Activated naive CD4-positive, alpha-beta T cell treated with anti-CD3 and anti-CD28 coated beads, Interleukin-2, amount 50 U/mL, for 72 hours (primary cell): ENCODE measurements at places on chromosomes 6 and 20. TPM values are rescaled to one million over a fixed set of nuclear protein-coding genes. Genes with fewer than 3 reads are reported as not detected.

DNA sequence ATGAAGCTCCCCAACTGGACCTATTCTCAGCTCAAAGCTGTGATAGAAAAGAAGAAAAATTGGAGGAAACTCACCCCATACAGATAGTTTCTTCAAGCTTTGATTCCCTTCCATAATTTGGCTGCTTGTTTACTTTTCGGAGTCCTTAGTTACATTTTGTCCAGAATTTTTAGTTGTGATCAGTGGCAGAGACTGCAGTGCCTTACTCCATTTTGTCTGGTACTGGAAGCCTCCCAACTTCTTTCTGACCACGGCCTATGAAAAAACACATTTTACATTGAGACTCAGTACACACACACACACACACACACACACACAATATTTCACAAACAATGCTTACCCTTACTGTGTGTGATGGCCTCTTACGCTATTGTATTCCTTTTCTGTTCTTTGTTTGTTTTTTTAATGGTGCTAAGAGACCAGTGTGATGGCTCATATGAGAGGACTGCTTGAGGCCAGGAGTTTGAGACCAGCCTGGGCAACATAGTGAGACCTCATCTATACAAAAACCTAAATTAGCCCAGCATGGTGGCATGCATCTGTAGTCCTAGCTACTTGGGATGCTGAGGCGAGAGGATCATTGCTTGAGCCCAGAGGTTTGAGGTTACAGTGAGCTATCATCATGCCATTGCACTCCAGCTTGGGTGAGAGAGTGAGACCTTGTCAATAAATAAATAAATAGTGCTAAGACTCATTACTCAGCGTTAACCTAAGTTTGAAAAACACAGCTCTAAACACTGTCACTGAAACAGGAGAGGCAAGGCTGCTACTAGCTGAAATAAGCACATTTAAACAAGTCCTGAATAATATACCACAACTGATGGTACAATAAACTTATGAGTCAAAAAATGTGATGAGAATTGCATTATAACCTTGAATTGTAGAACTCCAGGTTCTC lies 13.8 kb upstream of the RNF8 start:
- no peak for DNase-seq

GRCh38 chr6:107957308-107957908 lies 600 bp downstream of the SEC63 start:
- DNase-seq = peak; percentile 60

DNA sequence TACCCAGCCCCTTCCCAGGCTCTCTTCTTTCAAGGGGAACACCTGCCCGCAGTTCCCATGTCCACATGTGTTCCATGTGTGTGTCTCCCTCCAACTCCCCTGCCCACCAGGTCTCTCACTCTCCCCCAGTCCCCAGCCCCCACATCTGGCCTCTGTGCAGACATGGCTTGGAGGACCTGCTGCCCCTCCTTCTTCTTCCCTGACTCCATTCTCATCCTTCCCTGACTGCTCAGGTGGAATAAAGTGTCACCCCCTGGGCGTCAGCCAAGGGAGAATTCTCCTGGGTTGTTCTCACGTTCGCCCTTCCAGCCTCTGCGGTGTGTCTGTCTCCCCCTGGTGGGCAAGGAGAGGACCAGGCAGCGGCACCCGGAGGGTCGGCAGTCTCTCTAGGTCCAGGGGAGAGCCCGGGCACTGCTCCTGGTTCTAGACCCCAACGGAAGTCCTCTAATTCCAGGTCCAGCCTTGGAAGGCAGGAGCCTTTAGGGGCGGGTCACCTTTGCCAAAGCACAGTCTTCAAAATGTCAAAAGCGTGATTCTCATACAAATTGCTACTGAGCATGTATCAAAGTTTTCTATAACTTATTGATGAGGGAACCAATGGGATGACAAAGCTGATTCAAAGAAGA lies 50.5 kb downstream of the EBF4 start:
- DNase-seq = peak; percentile 81

The TPX2 gene
- 123 TPM for total RNA-seq

- no peak for DNase-seq
These were observed 118.4 kb downstream of the FARS2 start for GRCh38 chr6:5379647-5380242.

GRCh38 chr6:63560801-63561287 lies 11.4 kb upstream of the LOC128125822 start:
- no peak for DNase-seq

DNA sequence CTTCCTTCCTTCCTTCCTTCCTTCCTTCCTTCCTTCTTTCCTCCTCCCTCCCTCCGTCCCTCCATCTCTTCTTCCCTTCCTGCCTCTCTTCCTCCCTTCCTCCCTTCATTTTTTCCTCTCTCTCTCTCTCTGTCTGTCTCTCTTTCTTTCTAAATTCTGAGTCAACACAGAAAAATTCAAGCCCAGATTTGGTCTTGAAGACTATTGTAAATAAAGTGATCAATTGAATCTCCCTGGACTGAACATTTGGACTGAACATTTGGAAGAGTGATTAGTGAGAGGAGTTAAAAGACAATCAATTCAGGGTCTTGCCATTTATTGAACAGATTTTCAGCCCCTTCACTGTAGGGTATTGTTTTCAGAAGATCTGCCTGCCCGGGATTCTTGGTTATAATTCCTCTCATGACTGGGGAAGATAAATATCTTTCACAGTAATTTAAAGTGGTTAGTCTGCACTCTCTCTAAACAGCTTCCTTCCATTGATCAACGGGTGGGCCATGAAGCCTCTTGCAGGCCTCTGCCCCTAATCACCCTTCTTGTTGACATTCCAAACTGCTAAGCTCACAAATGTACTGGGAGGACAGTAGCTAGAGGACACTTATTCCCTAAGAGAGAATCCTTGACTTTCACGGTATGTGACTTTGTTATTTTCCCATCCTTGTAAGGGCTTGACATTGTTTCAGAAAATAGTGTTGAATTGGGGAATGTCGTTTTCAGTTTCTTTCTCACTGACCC lies 101.7 kb upstream of the BMP2 start:
- DNase-seq = no peak

DNA sequence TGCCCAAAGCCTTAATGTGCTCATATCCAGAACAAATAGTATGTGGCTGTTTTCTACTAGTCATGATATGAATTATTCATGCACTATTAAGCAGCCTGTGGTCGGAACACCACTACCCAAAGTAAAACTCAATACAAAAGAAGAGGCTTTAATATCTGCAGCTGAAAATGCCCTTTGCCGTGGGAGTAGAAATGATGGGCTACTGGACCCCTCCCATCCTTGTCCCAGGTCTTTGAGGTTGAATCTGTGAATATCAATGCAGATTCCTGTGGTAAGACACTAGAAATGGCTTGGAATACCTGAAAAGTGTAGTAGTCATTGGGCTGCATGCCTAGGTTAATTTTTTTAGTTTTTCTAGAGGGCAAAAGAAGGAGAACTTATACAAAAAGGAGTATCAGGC lies 303.7 kb downstream of the TBC1D7 start:
- DNase-seq = no peak

The TREM1 gene
- not detected for total RNA-seq

GRCh38 chr6:13666194-13667105 lies 45.2 kb downstream of the RANBP9 start:
- DNase-seq = no peak

- DNase-seq = no peak
These were observed 7.1 kb upstream of the ARMC12 start for GRCh38 chr6:35729722-35730121.
